Stimulated activated CD8-positive, alpha-beta memory T cell treated with anti-CD3 and anti-CD28 coated beads, Interleukin-4, amount 100 ng/mL, for 1 hour (primary cell): ENCODE measurements at places on chromosomes 11 and 22.

GRCh38 chr11:76680518-76681425 is 10.2 kb upstream of the LRRC32 start:
- DNase-seq = peak; percentile 30

DNA sequence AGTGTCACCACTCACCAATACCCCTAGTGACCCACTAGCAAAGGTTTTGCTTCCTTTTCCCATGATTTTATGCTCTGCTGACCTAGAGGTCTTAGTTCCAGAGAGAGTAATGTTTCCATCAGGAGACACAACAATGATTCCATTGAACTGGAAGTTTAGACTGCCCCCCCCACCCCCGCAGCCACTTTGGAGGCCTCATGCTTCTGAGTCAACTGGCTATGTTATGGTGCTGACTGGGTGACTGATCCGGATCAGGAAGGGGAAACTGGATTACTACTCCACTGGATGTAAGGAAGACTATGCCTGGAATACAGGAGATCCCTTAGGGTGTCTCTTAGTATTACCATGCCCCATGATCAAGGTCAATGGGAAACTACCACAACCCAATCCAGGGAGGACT is 633.6 kb downstream of the OPCML start:
- DNase-seq = no peak

GRCh38 chr11:109789901-109790300 is 303.3 kb upstream of the ZC3H12C start:
- DNase-seq = no peak

- DNase-seq = no peak
These were observed 22.9 kb downstream of the RPUSD4 start for GRCh38 chr11:126188332-126189108.

DNA sequence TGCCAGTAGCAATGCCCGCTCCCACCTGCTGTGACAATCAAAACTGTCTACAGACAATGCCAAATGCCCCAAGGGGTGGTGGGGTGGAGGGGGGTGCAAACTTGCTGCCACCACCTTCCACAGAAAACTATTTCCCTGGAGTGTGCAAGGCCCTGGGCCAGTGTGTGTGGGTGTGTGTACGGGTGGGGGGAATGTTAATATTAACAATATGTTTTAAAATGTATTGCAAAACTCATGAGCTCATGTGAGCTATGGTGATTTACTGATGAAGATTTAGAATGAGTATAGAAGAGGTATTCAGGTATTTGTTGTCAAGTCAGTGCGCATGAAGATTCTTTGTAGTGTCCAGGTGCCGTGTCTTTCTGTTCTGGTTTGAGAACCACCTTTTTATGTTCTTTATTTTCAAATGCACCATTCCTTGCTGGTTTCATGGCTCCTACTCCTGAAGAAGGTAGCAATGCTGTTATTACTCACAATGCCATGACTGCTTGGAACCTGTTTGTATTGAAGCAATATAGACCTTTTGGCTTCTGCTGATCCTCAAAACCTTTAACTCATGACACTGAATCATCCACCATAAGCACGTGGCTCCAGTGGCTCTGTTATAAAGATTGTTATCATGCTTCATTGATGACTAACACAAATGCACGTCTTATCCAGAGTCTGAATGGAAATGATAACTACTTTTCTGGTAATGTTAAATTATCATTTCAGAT is 29.9 kb upstream of the AQP11 start:
- DNase-seq = no peak
